Activated effector memory CD4-positive, alpha-beta T cell treated with anti-CD3 and anti-CD28 coated beads, Interleukin-2, amount 50 U/mL, for 16 hours (primary cell): ENCODE measurements at places on chromosomes 5 and 9.

GRCh38 chr9:70228611-70229010 lies 30.2 kb upstream of the SMC5 start:
- no peak for DNase-seq

GRCh38 chr5:14935341-14935740 lies 63.8 kb upstream of the ANKH start:
- no peak for DNase-seq

- peak; percentile 71 for DNase-seq
These were observed 73.8 kb upstream of the ITGA2 start for GRCh38 chr5:52915176-52915875.

DNA sequence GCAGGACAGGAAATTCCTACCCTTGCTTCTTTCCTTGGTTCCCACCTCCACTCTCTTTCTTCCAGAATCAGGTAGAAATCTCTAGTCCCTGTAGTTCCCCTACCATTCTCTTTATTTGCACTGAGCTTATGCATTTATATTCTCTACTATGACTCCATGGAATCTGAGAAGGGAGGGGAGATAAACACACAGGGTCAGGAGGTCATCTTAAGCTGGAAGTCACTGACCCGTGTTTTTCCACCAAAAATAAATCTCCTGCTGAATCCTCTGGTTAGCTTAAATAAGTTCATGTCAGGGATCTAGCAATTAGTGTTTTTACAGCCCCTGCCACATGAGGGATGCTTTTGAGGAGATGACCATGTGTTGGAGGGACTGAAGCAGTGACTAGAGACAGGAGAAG lies 3.7 kb downstream of the ACTL7B start:
- DNase-seq, result no peak

DNA sequence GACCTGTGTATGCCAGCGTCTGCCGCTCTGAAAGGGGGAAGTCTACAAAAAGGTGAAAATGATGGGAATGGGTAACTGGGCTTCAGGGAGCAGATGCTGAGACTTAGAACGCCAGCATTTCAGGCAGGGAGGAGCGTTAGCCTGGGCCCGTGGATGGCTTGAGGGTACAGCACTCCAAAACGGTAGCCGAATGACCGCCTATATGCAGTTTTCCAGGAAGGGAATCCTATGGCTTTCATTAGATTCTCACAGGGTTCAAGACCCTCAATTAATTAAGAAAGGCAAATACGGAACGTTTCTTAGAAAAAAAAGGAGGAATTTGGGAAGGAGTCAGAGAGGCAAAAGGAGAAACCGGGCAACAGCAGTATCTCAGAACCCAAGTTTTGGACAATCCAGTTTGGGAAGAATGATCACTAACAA lies 639 bp downstream of the AMACR start:
- DNase-seq, result no peak

DNA sequence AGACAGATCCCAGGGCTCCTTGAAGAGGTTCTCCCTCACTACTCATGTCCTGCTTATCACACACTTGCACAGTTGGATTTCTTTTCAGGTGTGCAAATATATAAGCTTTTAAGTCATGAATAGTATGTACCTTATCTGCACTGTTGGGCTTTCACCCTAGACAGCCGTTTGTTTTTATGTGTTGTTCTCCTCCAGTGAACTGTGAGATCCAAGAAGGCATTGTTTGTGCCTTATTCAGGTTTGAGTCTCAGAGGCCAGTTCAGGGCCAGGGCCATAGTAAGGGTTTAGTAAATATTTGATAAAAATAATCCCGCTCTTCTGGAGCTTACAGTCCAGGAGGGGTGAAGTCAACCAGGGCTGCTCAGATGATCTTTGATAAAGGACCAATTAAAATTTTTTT lies 480.0 kb downstream of the TMEM38B start:
- no peak for DNase-seq
